ENCODE measurements at places on chromosomes 3 and 15.

DNA sequence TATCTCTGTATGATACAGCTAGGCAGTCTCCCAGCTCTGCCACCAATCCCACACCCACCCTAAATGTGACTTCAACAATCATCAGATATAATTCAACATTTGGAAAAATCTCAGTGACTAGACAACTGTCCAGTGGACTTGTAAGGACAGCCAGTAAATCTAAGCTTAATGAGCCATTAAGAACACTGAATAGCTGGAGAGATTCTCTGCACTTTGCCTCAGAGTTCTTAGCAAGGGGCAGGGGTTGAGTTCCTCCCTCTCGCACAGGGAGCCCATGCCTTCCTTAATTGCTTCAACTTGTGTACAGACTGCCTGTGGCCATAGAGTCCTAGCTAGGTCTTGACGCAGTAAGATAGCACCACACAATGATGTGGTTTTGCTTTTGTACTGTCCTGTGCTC lies 15.6 kb downstream of the MEX3B start:
- no peak for DNase-seq

GRCh38 chr3:156035158-156035557 lies 85.2 kb upstream of the KCNAB1 start:
- no peak for DNase-seq

GRCh38 chr15:51313644-51314280 lies 24.6 kb downstream of the CYP19A1 start:
- no peak for DNase-seq

DNA sequence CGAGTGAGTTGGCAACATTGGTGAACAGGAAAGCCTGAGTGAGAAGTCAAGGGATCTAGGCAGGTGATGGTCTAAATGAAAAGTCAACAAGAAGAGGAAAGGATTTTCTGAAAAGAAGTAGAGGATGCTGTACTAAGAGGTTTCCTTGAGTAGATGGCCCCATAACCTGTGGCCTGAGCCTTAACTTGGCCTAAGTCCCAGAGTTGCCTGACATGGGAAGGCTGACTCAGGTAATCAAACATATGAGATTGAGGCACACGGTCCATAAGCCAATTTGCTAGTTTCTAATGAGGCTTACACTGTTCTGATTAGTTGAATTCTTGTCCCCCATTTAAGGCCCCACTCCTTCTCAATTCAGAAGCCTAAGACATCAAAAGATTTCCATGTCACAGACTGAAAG lies 262.5 kb upstream of the LMCD1 start:
- DNase-seq = no peak

DNA sequence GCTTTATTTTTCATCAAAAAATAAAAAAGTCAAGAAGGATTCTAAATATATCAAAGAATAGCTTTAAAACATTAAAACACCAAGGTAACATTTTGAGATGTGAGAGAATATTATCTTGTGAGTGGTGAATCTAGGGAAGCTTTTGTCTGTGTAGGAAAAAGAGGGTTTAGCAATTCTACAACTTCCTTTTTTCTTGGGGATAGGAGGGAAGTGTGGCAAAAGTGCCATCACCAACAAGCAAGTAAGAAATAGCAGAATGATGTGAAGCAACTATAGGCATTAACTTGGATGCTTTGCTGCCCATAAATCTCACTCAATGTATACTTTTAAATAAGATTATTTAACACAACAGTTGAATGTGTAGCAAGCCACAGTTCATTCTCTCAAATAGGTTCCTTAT lies 57.8 kb upstream of the SUCLG2 start:
- DNase-seq = no peak

DNA sequence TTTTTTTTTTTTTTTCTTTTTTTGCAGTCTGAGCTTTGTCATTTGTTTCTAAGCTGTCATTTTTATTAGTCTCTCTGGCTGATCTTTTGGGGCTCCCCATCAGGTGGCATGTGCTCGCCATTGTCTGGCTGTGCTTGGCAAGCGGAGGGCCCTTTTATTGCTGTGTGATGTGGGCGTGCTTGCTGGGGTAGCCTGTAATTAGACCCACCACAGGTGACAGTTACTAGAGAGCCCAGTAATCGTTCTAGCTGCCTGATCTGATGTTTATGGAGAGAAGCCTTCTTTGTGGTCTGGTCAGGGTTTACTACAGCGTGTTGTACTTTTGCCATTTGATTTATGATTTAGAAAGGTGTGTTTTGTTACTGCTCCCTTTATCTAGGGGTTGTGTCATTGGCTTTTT lies 179.9 kb downstream of the MCTP2 start:
- no peak for DNase-seq

DNA sequence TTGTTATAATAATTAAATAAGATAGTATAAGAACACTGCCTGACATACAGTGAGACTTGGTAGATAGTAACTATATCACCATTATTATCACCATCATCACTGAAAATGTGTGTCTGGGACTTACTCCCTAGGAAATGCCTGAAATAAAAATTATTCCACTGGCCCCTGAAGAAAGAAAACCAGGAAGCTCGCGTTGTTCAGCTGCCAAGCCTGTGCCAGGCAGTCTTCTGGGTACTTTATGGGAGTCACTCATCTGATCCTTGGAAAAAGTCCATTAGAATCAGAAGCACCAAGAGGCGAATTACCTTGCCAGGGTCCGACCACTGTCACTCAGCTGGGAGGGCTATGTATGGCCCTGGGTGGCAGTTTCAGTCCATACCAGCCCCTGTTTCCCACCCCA lies 220.3 kb upstream of the TPM1 start:
- DNase-seq = no peak

GRCh38 chr3:33171580-33171979 lies 47.0 kb downstream of the SUSD5 start:
- DNase-seq = no peak

DNA sequence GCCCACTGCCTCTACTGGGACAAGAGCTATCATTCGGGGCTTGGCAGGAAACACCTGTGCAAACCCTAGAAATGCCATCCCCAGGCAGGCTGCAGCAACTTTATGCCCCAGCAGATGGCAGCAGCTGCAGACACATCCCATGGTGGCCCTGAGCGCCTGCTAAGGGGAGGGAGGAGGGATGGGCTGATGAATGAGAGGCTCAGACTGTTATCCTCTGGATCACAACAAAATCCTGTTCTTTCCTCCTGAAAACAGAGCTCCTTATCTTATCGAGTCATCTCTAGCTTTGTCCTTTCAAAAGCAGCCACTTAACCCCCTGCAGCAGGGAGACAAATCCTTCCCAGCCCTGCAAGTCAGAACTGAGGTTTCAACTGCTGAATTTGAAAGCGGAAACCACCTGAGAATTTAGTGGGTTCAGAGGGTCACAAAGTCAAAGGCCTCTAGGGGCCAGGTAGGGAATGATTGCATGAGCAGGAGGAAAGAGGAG lies 90.6 kb upstream of the PROK2 start:
- peak; percentile 66 for DNase-seq

DNA sequence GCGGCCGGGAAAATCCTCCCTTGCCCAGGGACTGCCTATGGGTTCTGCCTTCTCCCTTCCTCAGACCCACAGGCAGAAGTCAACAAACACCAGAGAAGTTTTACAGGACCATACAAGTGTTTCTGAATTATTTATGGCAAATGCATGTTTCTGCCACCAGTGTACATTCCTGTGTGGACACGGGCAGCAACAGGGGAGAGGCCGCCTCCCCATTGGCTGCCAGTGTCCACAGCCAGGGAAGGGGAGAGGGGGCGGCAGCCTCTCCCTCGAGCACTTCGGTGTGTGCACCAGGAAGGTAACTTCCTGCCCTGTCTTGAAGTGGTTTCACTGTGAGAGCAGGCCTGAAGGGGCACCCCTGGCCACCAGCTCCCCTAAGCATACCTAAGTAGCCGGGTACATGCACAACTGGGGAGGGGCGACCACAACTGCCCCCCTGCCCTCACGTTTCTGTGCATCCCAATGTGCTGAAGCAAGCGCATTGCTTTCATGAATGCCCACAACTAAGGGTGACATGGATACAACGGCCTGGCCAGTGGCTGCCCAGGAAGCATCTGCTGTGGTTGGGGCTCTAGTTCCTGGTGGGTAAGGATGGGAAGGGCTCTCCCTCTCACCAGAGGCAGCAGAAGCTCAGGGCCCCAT lies 14.8 kb upstream of the SHISA5 start:
- peak; percentile 26 for DNase-seq

- DNase-seq = no peak
Measured at GRCh38 chr3:112822064-112823055, 24.3 kb downstream of the CD200R1L start.

GRCh38 chr3:64998317-64998716 lies 310.5 kb upstream of the ADAMTS9 start:
- no peak for DNase-seq

- DNase-seq = no peak
Measured at GRCh38 chr3:113234688-113235260, 23.4 kb downstream of the BOC start.

DNA sequence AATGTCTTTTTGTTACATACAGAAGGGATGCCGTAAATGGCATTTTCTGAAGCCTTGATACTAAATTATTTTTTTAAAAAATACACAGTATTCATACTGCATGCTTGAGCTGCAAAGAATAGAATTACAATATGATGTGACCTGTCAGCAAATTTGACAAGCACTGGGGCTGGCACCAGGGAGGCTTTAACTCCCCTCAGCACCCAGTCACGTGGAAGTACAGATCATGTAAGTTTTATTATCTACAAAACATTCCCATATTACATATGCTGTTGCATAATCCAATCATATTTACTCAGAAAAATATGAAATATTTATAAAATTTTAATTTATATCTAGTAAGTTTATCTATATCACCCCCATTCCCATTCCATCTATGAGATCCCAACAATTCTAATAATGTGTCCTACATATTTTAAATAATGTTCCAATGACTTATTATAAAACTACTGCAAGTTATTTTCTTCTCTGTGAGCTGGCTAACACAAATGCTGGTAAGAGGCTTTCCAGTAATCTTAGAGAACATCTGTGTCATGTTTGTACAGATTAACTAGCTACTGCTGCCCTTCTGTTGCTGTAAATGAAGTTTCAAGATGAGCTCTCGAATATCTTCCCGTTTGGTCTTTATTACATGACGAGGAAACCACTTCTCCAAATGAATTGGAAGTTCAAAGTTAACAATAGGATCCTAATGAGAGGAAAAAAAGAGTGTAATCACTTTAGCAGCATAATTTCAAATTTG lies 5.2 kb upstream of the IMPG2 start:
- DNase-seq = no peak

- DNase-seq = no peak
Measured at GRCh38 chr3:141625506-141625905, 112.6 kb upstream of the RNF7 start.

DNA sequence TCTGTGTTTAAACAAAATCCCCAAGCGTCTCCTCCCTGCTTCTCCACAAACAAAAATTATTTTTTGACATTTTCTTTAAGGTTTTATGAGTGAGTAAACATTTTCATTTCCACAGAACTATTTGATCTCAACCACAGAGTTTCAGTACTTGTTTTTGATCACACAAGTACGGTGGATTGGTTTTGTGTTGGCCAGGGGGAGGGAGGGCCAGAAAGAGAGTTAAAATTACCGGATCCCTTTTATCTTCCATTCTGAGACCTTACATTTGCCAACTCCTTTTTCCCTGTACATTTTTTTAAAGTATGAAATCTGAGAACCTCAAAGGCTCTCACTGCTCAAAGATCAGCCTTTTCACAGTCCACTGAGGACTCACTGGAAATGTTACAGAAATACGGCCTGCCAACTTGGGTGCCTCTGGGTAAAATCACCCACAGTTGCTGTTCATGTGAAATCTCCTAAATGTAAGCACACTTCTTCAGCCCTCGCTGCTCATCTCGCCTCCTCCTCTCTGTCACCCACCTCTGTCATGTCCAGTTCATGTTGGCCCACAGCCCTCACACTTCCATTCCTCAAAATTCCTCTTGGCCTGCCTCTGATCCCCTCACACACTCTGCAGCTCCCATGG lies 1.7 kb downstream of the HOMER2 start:
- no peak for DNase-seq

- no peak for DNase-seq
Measured at GRCh38 chr3:158420654-158421396, 150.2 kb upstream of the MLF1 start.

- no peak for DNase-seq
Measured at GRCh38 chr3:99498550-99499234, 139.7 kb upstream of the COL8A1 start.

DNA sequence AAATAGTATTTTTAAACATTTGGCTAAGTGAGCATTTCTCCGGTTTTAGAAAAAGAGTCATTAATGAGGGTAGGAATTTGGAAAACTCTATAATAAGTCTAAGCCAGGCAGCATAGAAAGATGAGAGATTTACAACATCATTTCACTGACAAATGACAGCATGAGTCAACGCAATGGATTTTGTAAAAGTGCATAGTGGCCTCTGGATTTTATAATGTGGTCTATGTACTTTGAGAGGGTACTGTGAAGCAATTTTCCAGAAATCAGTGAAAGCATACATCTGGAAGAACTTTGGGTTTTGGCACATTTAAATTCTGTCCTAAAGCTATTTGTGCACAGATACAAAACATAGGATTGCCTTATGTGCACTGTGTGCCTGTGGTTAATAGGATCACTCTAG lies 130.8 kb upstream of the CCNL1 start:
- no peak for DNase-seq

GRCh38 chr3:88180398-88180999 lies 30.7 kb downstream of the C3orf38 start:
- no peak for DNase-seq

GRCh38 chr15:100842756-100843730 lies 36.6 kb upstream of the ALDH1A3 start:
- DNase-seq = no peak

DNA sequence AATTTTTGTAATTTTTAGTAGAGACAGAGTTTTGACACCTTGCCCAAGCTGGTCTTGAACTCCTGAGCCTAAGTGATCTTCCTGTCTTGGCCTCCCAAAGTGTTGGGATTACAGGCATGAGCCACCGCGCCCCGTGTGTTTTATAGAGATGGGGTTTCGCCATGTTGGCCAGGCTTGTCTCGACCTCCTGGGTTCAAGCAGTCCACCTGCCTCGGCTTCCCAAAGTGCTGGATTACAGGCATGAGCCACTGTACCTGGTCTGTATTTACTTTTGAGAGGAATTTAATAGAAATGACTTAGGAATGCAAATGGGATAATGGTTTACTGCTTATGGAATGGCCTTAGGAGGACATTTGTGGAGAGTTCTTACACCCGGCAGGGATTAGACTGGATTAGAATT lies 10.8 kb downstream of the TATDN2 start:
- DNase-seq = no peak

GRCh38 chr3:178451799-178452198 lies 84.4 kb upstream of the KCNMB2 start:
- DNase-seq = no peak

DNA sequence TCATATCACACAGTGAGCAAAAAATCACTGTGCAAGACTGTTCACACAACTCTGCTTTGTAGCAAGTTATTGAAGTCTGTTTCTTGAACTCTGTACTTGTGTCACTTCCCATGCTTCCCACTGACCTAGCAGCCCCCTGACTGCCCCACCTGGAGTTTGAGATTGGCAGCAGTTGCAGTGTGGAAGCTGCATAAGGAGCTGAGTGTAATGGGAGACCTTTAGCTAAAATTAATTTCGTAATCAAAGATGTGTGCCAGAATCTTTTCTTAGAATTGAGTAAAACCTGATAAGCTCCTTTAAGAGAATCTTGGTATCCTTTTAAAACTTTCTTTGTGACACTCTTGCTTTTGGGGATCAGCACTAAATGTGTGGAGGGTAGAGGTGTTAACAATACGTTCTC lies 42.8 kb downstream of the NKIRAS1 start:
- DNase-seq = no peak

GRCh38 chr3:108091498-108092250 lies 843 bp upstream of the CD47 start:
- DNase-seq = no peak

GRCh38 chr15:63826528-63826927 lies 7.2 kb downstream of the HERC1 start:
- no peak for DNase-seq
